ENCODE measurements at places on chromosomes 3 and 15.
A peak's percentile ranks its signal among the peaks of the same experiment; 100 is the strongest.

- peak; percentile 73 for DNase-seq
Measured at GRCh38 chr3:13114811-13115575, 41.8 kb upstream of the IQSEC1 start.

- DNase-seq: no peak
Measured at GRCh38 chr3:13078163-13078905, 5.1 kb upstream of the IQSEC1 start.

DNA sequence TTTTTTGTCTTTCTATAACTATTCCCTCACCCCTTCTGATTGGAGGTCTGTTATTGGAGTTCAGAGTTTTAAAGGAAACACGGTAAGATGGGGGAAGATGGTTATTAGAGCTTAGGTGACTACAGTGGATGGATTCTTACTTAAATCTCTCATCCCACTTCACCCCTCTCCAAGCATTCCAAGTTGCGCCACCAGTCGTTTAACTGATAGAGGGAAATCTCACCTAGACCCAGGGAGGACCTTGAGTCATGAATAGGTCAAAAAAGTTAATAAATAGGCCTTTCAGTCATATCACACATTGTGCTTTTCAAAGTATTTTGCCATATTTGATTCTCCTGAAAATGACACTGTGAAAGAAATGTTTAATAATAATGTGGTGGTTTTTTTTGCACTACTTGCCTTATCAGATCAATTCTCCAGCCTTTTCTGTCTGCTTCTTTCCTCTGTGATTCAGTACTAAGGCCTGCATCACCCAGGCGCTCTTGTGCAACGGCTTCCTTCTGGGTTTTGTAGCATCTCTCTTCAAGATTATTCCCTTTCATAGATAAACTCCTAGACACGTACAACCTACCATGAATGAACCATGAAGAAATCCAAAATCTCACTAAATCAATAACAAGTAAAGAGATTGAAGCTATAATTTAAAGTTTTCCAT is 100.4 kb upstream of the TGFBR2 start:
- DNase-seq: no peak

GRCh38 chr3:38655708-38656300 is 6.3 kb upstream of the SCN5A start:
- peak; percentile 64 for DNase-seq

- no peak for DNase-seq
Measured at GRCh38 chr3:11908981-11909698, 62.5 kb upstream of the TAMM41 start.

Measured in posterior vena cava (tissue), 2 donors.